ENCODE measurements at places on chromosomes 7 and 10. TPM values are rescaled to one million over a fixed set of nuclear protein-coding genes. Genes with fewer than 3 reads are reported as not detected.

Gene C10orf53
- total RNA-seq: not detected

Gene TRIM74
- 0.46 TPM for total RNA-seq

Gene NACAD
- total RNA-seq: 5.3 TPM

Gene SEMA3C
- 232 TPM for total RNA-seq

GRCh38 chr7:48563334-48563733, 361.0 kb upstream of the CDC14C start:
- no peak for DNase-seq

DNA sequence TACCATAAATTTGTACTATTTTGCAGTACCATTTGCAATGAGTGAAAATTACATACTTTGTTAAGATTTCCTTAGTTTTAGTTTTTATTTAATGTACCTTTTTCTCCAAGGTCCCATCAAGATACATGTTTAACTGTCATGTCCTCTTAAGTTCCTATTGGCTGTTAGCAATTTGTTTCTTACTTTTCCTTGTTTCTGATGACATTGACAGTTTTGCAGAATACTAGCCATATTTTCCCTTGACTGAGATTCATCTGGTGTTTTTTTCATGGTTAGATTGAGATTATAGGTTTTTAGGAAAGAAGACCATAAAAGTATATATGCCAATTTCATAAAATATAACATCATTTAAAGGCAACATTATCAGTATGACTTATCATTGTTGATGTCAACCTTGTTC, 376.8 kb upstream of the STEAP1 start:
- no peak for DNase-seq

- no peak for DNase-seq
Observed at GRCh38 chr10:17905491-17905890, 46.2 kb upstream of the SLC39A12 start.

DNA sequence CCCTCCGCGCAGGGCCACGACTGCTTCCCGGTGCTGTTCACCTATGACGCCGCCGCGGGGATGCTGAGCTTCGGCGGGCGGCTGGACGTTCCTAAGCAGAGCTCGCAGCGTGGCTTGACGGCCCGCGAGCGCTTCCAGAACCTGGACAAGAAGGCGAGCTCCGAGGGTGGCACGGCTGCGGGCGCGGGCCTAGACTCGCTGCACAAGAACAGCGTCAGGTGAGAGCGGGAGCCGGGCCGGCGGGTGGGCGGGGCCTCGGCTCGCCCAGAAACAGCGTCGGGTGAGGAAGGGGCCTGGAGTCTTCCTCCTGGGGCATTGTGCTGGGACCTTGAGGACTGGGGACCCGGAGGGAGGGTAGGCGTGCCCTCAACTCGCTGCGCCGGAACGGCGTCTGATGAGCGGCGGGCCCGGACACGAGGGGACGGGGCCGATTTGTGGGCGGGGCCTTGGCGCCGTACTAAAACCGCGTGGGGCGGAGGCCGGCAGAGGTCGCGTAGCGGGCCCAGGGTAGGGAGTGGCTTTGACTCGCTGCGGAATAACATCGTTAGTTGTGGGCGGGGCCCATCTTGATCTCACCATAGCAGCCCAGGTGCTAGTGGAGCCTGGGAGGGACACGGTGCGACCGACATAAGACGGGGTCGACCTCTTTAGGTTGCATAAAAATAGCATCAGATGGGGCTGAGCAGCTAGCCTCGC, 15.6 kb downstream of the PDAP1 start:
- DNase-seq: no peak

- no peak for DNase-seq
Observed at GRCh38 chr10:61898435-61898778, 3.1 kb upstream of the ARID5B start.

DNA sequence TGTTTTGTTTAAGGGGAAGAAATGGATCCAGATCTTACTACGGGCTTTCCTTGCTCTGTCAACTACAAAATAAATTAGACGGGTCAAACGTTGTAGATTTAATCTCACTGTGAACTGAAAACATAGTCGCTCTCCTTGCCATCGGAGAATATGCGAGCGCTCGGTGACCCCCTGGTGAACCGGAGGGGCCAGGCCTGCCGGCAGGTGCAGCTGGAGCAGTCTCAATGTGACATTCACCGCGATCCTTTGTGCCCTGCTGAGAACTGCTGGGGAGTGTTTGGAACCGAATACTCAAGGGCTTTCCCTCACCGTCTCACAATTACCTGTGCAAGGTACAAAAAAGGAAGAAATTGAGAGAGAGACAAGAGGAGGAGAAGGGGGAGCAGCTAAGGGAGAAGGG, 174.1 kb upstream of the GPR26 start:
- no peak for DNase-seq

Data from Panc1 (cell line).